AG09309 (cell line): ENCODE measurements at places on chromosomes 4 and X.

GRCh38 chr4:159013692-159014091, 89.2 kb upstream of the RAPGEF2 start:
- DNase-seq: no peak

GRCh38 chr4:155371432-155372043, 5.2 kb downstream of the MAP9 start:
- no peak for DNase-seq

- DNase-seq: no peak
These were observed 50.6 kb upstream of the PHOX2B start for GRCh38 chr4:41799126-41799525.

DNA sequence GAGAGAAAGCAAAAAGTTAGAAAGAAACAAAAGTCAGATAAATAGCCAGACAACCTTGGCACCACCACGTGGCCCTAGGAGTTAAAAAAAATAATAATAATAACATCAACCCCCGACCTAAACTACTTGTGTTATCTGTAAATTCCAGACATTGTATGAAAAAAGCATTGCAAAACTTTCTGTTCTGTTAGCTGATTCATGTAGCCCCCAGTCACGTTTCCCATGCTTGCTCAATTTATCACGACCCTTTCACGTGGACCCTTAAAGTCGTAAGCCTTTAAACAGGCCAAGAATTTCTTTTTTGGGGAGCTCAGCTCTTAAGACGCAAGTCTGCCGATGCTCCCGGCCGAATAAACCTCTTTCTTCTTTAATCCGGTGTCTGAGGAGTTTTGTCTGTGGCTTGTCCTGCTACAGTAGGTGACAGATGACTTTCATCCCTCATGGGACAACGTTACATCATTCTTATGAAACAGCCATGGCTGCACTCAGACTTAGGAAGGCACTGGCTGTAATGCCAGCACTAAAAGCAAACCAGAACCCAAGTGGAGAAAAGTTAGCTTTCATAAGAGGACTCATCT, 520 bp downstream of the ACOX3 start:
- no peak for DNase-seq

DNA sequence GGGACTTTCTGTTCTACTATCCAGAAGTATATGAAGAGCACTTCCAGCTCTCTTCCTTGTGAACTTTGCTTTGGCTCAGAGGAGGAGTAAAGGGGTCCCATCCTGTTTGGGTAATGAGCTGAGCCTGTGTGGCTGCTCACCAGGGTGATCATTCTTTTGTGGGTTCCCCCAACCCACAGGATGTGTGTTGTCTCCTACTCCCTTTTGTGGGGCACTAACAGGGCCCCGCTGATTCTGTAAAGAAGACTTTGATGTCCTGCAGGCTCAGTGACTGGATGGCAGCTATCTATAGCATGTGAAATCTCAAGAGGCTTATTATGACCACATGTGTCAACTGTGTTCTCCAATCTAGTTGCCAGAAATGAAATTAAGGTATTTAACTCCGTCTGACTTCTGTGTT, 40.8 kb downstream of the ZNF518B start:
- DNase-seq: no peak

GRCh38 chr4:22014222-22014741, 65.7 kb upstream of the KCNIP4 start:
- DNase-seq: peak; percentile 21

- no peak for DNase-seq
These were observed 33.9 kb downstream of the MTM1 start for GRCh38 chrX:150602296-150602695.

DNA sequence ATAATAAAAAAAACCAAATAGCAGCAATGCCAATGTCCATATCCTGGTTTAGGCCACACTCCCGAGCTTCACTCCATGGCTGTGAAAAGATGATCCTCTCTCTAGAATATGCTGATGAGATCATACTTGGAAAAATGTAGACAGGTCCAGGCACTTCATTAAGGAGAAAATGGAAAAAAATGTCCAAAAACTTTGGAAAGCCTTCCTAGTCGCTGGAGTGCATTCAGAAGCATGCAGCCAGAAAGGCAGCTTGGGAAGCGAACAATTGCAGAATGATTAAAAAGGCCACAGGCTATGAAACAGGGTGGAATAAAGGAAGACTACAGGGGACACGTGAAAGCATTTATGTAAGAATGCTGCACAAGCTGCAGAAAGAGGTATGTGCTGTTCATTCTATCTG, 165.6 kb upstream of the HCCS start:
- no peak for DNase-seq

GRCh38 chr4:2882341-2882740, 38.7 kb downstream of the ADD1 start:
- no peak for DNase-seq

- DNase-seq: no peak
These were observed 3.4 kb downstream of the CTBP1 start for GRCh38 chr4:1245481-1246051.

DNA sequence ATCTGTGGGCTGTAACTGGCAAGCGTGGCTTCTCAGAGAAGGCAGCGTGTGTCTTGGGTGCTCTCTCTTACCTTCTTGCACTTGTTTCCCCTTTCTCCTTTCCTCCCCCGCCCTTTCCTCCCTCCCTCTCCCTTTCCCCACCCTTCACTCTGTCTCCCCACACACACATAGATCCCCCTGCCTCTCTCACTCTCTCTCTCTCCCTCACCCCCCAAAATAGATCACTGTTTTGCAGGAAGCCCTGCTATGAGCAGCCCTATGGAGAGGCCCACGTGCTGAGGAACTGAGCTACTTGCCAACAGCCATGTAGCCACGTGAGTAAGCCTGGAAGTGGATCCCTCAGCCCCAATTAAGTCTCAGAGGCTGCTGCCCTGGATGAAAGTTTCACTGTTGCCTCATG, 4.3 kb upstream of the PNMA6E start:
- no peak for DNase-seq

- DNase-seq: no peak
These were observed 6.8 kb upstream of the SLC25A6 start for GRCh38 chrX:1398431-1399340.
